Spinal cord (tissue), 10 donors: ENCODE measurements at places on chromosomes 5 and 9. TPM values are rescaled to one million over a fixed set of nuclear protein-coding genes. Genes with fewer than 3 reads are reported as not detected.

SHISAL2B gene
- 0.30 TPM for total RNA-seq

ADAMTS12 gene
- 44.5 TPM for total RNA-seq

RANBP17 gene
- 95.4 TPM for total RNA-seq

TAF11L10 gene
- total RNA-seq = not detected

IFNA21 gene
- total RNA-seq = not detected

DNA sequence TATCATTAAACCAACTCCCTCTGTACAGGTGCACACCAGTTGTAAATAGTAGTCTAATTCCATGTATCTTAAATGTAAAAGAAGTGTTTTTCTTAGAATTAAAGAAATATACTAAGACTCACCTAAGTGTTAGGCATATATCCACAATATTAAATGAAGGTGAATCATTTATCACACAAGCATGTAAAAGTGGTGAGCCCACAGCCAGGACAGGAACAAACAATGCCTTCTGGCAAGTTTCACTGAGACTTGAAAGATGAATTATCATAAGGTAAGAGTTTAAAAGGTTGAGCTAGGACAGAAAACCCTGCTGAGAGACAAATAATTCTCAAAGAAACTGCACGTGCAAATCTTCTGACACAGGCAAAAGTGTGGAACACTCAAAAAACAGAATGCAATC, 832.5 kb downstream of the TAF11L14 start:
- DNase-seq = no peak

PCDHA5 gene
- 3.0 TPM for total RNA-seq

- no peak for DNase-seq
Measured at GRCh38 chr9:106376689-106377088, 486.3 kb upstream of the ZNF462 start.

GRCh38 chr5:90191352-90192045, 218.1 kb downstream of the CETN3 start:
- DNase-seq = no peak

GRCh38 chr5:112799661-112800060, 61.4 kb upstream of the SRP19 start:
- no peak for DNase-seq

IFNA13 gene
- total RNA-seq = not detected

GRCh38 chr5:94691949-94692348, 73.5 kb downstream of the SLF1 start:
- DNase-seq = no peak

DNA sequence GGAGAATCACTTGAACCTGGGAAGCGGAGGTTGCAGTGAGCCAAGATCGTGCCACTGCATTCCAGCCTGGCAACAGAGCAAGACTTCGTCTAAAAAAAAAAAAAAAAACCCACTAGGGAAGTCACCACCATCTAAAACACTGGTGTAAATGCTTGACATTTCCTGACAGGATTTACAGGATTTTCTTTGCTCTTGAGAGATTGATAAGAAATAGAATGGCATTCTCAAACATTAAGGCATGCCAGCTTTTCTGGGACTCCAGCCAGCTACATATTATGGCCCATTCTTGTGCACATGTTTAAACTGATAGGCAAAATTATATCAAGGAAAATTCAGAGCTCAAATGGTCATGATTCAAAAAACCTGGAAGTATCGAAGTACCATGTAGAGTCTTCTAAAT, 28.7 kb downstream of the GTF3C4 start:
- DNase-seq = no peak

DNA sequence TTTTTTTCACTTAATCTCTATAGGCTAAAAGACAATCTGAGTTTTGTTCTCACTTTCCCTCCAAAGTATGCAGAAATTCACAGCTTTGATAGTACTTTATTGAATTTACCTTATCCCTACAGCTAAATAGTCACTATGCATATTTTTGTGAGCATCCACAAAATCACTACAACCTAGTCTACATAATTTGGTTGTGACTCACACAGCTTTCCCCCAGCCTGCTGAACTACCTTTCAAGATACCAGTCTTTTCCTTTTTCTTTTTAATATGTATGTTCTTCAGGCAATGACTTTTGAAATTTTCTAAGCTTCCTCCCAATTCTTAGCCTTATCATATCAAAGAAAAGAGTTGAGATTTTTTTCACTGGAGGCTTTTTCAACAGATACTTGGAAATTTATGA, 347.3 kb upstream of the CDH6 start:
- no peak for DNase-seq

GRCh38 chr5:96851312-96852062, 24.8 kb upstream of the ERAP2 start:
- DNase-seq = no peak

GRCh38 chr5:17115855-17116254, 101.6 kb upstream of the BASP1 start:
- DNase-seq = peak; percentile 51

GRCh38 chr9:76534026-76534425, 75.0 kb downstream of the GCNT1 start:
- no peak for DNase-seq

GRCh38 chr9:124239249-124240073, 18.3 kb upstream of the NEK6 start:
- DNase-seq = no peak

- DNase-seq = no peak
Measured at GRCh38 chr5:163506095-163506457, 657 bp downstream of the MAT2B start.

ALDH1B1 gene
- total RNA-seq = 12.5 TPM

KLF4 gene
- total RNA-seq = 39.1 TPM
